ENCODE measurements at places on chromosomes 11 and 22. TPM values are rescaled to one million over a fixed set of nuclear protein-coding genes. Genes with fewer than 3 reads are reported as not detected.

The CYP2D6 gene
- polyA plus RNA-seq, result 4.4 TPM

DNA sequence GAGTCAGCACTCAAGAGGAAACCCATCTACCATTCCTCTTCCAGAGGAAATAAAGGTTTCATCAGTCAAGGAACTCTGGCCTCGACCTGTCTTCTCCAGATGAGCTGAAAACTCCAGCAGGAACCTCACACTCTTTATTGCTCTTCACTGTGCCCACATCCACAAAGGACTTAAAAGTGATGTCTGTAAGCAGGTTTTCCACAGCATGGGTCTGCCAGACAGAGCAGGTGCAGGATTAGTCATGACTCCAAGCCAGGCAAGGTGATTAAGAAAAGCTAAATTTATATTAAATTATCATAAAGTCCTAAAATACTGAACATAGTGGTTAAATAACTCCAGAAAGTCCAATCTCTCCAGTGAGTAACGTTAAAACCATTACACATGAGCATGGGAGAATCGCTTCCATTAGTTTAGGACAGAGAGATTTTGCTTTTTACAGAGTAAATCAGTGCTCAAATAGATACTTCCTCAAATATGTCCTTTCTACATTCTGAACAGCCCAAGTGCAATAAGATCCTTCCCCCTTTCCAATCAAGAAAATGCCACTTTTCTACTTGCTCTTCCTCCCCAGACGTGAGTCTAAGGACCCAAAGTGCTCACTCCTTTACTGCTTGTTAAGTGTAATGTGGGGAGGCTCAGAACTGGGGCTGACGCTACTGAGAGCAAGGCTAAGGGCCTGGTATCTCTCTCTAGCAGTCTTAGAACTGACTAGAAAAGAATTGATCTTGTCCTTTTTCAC is 10.7 kb upstream of the CKAP5 start:
- DNase-seq, result no peak

- no peak for DNase-seq
Measured at GRCh38 chr11:10208131-10208575, 85.9 kb downstream of the SBF2 start.

- no peak for DNase-seq
Measured at GRCh38 chr11:70745941-70746340, 347.6 kb downstream of the CTTN start.
